Right ventricle myocardium inferior (tissue), 1 donor: ENCODE measurements at places on chromosomes 13 and 19.

DNA sequence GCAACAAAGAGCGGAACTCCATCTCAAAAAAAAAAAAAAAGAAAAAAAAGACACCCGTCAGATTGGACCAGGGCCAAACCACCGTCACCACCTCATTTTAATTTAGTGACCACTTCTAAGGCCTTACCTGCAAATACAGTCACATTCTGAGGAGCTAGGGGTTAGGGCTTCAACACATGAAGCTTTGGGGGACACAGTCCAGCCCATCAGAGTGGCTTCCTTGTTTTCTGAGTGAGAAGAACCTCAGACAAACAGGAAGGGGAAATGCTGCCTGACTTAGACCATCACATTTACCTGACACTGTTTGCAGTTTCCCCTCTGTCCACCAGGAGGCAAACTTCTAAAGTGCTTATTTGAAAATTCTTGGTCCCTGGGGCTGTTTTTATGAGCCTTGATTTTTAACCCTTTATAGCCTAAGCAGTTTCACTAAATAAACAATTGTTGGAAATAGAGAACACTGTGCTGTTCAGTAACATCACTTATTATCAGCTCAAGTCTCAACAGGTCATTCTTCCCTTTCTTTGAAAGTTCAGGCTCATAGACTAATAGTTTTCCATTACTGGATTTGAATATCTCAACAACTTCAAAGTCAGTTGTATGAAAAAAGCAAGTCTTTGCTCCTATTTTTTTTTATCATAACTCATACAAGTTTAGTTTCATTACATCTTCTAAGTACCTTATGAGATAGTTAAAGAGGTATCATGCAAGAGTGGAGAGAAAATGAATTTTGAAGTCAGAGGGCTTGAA, 74.9 kb upstream of the WASF3 start:
- DNase-seq, result no peak

DNA sequence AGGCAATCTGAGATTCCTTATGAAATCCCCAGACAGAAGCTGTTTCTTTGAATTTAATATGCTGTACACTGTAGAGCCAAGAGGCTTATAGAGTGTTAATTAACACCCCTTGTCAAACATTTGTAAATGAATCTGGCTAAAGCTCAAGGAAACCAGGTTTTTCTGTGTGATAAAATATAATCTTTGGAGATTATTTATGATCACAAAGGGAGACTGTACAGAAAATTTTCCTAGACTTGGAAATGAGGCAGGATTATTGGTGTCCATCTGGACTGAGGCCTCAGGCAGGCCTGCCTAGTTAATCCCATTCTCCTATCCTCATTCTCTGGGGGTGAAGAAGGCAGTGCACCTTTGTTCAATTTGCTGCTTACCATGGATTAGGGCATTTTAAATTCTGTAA, 17.8 kb downstream of the KL start:
- no peak for DNase-seq

DNA sequence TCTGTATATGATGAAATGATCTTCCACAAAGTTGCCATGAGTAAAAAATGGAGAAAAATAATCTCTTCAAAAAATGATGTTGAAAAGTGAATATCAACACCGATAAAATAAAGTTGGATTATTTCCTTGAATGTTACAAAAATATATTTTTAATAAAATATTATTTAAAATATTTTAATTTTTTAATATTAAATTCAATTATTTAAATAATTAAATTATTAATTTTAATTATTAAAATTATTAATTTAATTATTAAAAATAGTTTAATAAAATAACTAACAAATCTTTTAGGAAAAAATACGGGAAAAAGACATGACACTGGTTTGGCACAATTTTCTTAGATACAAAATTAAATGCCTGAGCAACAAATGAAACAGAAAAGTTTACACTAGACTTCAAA, 21.3 kb downstream of the ZNF626 start:
- DNase-seq, result no peak

DNA sequence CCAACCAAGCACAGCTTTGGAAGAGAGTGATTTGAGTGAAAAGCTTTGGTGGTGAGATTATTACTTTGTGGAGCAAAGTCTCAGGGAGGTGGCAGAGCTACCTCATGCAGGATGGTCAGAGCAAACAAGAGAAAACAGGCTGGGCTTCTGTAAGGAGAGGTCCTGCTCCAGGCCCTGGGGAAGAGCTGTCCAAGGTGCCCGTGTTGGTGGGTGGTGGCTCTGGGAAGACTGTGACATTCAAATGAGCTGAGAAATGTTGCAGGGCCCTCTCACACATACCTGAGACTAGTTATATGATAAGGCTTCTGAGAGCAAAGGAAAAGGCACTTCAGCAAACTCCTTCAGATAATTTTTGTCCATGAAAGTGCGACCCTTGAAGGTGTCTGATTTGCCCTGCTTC, 205.5 kb upstream of the SOX21 start:
- DNase-seq, result no peak

GRCh38 chr19:8529369-8530006, 15.5 kb upstream of the ZNF414 start:
- no peak for DNase-seq

DNA sequence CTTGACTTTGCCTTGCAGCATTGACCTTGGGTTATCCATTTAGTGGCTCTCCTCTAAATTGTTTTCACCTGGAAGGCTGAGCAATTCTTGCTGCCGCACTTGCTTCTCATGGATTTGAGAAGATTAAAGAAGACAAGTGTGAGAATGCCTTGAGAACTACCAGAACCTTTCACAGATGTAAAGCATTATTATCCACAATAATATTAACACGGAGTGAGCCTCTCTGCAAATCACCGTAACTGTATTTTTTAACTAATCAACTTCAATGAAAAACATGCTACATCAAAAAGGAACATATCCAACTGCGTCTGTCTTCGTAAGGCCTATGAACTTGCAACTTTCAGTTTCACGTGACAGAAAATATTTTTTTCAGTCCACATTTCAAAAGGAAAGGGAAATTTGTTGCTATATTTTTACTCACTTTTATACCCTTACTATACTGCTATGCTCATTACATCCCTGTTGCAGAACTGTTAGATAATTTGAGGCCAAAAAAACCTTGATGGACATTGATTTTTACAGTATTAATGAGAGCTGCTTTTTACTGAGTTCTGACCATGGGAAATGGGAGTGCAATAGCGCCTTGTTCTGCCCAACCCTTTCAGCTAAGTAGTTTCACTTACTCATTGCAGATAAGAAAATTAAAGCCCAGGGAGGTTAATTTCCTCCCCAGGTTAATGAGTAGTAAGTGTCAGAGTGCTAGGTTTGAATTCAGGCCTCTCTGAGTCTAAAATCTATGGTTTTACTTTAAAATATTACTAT, 93.8 kb upstream of the RAP2A start:
- no peak for DNase-seq
